ENCODE measurements at places on chromosomes 12 and 14.
A peak's percentile ranks its signal among the peaks of the same experiment; 100 is the strongest.

DNA sequence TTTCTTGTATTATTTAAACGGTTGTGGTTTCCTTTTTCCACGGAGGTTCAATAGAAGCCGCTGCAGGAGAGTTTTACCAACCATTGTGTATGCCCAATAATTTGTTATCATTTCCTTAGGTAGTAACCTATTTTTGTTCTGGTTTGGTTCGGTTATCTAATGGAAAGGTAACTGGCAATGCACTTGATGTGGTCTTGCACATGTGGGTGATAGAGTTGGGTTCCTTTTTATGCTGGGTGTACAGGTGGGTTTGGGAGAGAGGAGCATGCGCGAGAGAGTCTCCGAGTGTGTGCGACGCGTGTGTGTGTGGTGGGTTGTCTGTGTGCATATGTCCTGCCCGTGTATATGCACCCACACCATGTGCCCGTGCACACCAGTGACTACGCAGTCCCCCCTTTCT is 102.7 kb upstream of the FKBP4 start:
- no peak for DNase-seq

GRCh38 chr12:82746668-82747067 is 60.0 kb downstream of the TMTC2 start:
- no peak for DNase-seq

DNA sequence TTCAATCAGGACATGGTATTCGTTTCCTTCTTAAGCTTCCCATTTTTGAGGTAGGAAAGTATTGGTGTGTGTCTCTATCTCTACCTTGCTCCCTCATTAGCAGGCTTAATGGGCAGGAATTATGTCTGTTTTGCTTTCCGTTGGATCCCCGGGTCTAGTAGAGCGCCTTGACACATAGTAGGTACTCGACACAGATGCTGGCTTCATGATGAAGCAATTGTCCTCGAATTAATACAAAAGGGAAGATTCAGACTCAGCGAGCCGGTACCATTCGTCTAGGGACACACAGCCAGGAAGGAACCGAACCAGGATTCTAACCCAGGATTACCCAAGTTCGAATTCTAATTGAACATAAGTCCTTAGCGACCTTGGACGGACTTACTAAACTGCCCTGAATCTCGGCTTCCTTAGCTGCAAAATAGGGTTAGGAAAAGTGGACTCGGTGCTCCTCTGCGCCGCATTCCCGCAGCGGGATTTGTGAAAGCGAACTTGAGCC is 496 bp upstream of the ISCU start:
- DNase-seq = no peak

DNA sequence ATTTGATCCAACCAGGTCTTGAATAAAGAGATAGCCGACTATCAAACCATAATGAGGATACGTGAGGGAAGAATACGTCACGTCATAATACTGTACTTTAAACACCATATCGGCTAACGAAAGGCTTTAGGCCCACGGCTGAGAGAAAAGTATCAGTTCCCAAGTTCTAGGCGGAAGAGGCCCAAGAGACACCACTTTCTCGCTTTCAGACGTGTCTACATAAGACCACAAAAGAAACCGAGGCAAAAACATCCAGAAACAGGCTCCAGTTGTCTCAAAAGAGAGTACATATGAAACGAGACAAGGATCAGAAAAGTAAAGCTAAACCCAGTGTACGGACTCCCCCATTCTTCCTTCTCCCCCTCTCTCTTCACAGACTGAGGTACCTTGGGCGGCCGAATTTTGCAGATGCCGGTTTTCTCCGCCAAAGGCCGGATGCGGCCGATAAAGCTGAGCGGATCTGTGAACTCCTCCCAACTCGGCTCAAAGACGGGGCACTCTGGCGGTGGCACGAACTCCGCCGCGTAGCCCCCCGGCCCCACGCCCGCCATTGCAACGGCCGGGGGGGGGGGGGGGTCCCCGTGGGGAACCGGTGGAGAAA is 479 bp downstream of the KDM5A start:
- peak; percentile 22 for DNase-seq

DNA sequence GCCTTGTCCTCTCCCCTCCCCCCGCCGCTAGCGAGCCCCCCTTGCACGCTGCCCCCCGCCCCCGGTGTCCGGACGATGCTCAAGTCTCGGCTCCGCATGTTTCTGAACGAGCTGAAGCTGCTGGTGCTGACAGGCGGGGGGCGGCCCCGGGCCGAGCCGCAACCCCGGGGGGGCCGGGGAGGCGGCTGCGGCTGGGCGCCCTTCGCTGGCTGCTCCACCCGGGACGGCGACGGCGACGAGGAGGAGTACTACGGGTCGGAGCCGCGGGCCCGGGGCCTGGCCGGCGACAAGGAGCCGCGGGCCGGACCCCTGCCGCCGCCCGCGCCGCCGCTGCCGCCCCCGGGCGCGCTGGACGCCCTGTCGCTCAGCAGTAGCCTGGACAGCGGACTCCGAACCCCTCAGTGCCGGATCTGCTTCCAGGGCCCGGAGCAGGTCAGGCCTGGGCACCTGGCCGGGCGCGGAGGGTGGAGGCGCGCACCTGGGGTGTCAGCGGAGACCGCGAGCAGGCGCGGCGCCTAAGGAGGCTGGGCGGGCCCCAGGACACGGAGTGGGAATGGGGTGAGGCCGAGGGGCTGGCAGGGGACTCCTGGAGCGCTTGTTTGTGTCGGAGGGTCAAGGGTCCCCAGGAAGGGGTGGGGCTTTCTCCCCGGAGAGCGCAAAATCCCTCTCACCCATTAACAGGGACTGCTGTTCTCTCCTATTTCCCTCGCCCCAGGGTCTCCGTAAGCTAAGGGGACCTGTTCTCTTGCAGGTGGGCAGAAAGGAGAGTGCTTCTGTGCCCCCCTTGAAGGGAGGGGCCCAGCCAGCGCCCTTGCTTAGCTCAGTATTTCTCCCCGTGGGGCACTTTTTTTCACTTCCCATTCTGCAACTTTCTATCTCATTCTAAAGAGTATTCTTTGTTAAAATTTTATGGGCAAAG is 810 bp downstream of the MARCHF9 start:
- peak; percentile 61 for DNase-seq

- DNase-seq = no peak
These were observed 458 bp upstream of the HOXC4 start for GRCh38 chr12:54053003-54053750.

DNA sequence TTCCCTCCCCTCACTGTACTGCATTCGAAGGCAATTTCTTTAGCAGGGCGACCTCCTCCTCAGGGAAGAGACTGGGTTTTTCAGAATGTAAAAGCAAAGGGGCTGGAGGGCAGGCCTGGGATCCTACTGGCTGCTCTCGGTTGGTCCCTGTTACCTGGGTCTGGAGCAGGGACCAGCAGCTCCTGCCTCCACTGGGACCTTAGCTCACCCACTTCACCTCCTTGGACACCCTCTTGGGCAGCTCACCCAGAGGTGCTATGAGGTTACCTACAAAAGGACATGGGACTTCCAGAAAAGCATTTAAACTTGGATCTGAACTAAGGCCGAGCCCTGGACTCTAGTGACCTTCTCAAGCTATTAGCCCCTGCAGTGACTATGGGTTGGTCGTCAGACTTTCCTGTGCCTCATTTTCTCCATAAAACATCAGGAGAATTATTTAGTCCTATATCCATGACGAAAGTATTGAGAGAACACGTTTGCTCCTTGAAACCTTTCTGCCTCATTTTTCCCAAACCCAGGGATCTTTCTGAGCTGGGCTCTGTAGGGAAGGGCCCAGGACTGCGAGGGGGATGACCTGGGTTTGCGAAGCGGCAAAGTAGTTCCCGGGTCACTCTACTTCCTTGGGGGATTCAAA is 65.0 kb downstream of the FBXL14 start:
- no peak for DNase-seq

- DNase-seq = no peak
These were observed 746 bp downstream of the DNAI7 start for GRCh38 chr12:25194214-25194613.

- DNase-seq = no peak
These were observed 449.3 kb downstream of the ADAMTS20 start for GRCh38 chr12:43102546-43103264.

DNA sequence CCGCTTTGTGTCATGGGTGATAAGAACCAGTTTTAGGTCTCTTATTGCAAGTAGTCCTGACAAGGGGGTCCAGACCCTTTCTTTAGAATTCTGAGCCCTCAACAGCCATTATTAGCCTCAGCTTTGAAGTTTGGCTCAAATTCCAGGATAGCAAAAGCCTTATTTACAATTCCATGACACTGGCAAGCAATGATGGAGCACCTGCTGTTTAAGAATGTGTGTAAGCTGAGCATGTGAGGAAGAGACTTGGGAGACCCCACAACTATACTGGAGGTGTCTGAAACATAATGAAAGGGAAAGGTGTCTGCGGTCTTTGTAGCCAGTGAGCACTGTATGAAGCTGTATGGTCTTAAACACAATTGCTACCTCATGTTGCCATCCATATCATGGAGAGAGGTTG is 119.8 kb downstream of the TBX5 start:
- DNase-seq = no peak

DNA sequence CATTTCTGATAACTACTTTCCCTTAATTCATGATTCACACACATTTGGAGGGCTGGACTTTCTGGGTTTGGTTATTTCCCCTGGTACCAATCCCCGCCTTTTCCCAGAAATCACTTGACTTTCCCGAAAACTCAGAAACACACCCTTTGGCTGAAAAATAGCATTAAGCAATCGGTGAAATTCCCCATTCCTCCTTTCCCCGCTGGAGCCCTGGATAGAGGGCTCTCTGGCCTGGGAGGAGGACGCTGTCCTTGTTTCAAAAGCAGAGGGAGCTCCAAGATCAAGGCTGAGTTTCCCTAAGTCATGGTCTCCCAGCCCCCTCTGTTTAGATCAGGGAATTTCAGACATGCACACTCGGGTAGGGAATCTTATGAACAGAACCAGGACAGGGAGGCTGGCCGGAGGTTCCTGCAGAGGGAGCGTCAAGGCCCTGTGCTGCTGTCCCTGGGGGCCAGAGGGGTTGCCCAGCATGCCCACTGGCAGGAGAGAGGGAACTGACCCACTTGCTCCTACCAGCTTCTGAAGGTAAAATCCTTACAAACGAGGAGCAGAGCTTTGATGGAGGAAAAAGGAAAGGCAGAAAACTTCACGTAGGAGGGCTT is at the start of gene C1S:
Gene C1S, plus strand, starts transcription at position 366 of the 602 bp plus-strand sequence. CDS start 1,195 bp downstream, outside the sequence.
- peak; percentile 95 for DNase-seq

- DNase-seq = no peak
These were observed 49.5 kb downstream of the TSPAN19 start for GRCh38 chr12:84986586-84986985.

- DNase-seq = no peak
These were observed 1300.5 kb downstream of the TMEM121 start for GRCh38 chr14:106826833-106827369.

GRCh38 chr12:100579844-100580243 is 6.4 kb downstream of the GAS2L3 start:
- no peak for DNase-seq

DNA sequence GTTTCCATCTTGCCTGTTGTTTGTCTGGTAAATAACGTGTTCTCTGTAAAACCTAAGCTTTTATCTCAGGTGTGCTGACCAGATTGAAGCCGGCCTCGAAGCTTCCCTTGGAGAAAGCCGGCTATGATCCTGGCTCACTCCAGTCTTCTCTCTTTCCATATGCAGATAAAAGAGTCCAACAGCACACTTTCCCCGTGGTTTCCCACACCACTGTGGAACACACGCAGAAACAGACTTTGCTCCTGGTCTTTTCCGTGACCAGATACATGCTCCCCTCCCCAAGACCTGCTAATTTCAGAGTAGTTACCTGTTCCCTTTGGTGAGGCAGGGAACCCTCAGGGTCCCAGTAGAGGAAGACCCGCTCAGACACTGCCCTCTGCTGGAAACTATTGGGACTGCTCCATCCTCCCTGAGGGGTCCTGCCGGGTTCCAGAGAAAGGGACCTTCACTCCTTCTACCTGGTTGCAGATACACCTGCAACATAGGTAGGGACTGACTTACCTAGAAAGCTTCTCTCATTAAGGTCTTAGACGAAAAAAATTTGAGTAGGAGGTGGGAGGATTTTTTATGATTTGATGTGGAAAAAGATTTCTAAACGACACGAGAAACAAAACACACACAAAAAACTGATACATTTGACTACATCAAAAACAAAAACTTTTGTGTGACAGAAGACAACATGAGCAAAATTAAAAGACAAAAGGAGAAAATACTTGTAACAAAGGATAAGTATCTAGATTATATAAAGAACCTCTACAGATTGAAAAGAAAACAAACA is 415.4 kb upstream of the CCDC196 start:
- peak; percentile 22 for DNase-seq

DNA sequence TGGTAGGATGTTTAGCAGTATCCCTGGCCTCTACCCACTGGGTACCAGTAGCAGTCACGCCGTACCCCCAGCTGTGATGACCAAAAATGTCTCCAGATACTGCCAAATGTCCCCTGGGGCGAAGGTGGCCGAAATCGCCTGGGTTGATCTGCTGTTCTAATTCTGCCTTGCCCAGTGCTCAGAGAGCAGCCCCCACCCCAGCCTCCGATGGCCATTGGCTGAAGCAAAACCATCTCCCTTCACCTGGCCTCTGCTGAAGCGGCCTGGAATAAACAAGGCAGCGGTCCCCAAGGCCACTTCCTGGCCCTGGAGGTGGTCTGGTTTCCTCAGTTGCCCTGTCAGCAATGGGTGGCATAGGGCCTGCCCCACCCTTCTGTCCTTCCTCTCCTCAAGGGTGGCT is 298.4 kb downstream of the CACNA1C start:
- no peak for DNase-seq

GRCh38 chr12:63480186-63480585 is 188.1 kb downstream of the DPY19L2 start:
- no peak for DNase-seq

DNA sequence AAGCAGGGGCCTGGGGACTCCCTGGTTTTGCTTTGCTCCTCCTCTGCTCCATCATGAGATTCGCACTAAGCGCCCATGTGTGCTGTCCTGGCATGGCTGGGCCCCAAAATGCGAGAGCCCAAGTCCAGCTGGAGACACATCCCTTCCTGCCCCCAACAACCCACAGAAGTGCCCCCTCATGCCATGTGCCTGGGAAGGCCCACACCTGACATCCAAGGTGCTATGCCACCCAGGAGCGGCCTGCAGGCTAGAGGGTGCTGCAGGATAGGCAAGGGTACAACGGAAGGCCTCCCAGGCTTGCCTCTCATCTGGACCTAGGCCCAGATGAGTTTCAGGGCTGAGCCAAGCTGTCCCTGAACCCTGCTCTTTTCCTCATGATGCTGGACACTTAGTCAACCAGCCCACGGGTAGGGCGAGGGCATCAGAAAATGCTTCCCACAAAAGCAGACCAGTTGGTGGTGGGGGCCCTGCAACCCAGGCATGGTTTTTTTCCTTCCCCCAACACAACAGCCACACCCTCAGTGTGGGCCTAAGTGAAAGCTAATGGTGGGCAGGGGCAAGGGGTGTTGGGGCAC is 13.2 kb upstream of the KRT80 start:
- DNase-seq = no peak

- DNase-seq = no peak
These were observed 57.8 kb upstream of the NAP1L1 start for GRCh38 chr12:76142305-76142704.

DNA sequence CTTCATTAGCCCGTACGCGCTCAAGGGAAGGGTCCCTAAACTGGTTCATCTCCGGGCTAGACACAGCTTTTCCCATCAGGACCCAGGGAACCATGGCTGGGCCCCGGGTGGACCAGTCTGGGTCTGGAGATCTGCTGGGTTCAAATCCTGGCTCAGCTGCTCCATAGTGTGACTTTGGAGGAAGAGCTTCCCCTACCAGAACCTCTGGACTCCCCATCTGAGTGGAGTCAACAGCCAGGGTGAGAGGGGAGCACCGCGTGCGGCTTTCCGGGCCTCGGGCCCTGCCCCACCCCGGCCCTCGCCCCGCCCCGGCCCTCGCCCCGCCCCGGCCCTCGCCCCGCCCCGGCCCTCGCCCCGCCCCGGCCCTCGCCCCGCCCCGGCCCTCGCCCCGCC is 41.2 kb downstream of the BEGAIN start:
- no peak for DNase-seq
